ENCODE measurements at places on chromosomes 16 and 17.

DNA sequence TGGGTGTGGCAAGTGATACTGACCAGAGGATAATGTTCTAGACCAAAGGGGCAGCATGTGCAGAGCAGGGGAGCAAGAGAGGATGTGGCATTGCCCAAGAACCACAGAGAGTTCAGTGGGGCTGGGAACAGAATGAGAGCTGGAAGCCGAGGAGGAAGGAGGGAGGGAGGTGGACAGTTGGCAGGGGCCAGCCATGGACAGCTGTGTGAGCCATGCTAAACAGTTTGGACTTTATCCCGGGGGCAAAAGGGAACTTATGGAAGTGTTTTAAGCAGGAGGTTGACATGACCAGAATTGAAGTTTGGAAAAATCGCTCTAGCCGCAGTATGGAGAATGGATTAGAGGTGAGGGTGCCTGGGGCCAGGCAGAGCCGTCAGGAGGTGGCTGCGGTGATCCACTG is 29.4 kb upstream of the TMEM132E start:
- DNase-seq, result no peak

- DNase-seq, result no peak
Measured at GRCh38 chr16:77344341-77344740, 90.5 kb downstream of the ADAMTS18 start.

DNA sequence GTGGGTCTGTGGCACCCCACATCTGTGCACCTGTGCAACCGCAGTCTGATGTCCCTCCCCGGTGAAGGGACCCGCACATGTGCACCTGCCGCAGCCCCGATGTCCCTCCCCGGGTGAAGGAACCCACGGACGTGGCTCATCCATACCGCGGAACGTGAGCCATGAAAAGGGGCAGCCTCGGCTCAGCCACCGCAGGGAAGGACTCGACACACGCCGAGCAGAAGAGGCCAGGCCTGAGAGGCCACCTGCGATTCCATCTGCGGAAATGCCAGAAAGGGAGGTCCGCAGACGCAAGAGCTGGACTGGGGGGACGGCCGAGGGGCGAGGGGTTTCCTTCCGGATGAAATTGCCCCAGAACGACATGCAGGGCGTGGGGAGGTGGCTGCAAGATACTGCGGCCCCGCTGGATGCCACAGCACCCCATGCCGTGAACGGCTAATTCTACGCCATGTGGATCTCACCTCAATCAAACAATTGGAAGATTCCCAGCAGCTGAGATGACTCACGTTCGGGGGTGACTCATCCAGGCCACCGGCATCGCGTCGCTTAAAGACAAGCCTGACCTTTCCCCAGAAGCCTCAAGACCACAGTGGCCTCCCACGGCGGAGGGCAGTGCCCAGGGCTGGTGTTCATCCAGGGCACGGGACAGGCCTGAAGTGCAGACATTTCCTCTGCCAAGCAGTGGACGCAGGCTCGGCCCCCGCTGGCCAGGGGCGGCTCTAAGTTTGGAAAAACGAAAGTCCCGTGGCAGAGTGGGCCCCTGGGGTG is 21.0 kb downstream of the SOX8 start:
- peak; percentile 92 for DNase-seq

DNA sequence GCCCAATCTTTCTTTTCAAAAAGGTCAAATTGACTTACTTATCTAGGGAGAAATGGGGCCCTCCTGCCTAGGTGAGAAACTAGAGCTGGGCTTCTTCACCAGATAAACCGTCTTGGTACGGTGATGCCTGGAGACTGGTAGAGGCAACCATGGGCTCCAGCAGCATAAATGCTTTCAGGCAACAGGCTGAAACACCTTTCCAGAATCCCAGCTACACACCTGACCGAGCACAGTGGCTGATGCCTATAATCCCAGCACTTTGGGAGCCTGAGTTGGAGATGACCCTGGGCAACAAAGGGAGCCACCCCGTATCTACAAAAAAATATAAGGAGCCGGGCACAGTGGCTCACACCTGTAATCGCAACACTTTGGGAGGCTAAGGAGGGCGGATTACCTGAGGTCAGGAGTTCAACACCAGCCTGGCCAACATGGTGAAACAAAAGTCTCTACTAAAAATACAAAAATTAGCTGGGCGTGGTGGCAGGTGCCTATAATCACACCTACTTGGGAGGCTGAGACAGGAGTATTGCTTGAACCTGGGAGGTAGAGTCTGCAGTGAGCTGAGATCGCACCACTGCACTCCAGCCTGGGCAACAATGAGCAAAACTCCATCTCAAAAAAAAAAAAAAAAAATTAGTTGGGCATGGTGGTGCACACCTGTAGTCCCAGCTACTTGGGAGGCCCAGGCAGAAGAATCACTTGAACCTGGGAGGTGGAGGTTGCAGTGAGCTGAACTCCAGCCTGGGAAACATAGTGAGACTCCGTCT is 8.0 kb downstream of the TRAF4 start:
- no peak for DNase-seq

DNA sequence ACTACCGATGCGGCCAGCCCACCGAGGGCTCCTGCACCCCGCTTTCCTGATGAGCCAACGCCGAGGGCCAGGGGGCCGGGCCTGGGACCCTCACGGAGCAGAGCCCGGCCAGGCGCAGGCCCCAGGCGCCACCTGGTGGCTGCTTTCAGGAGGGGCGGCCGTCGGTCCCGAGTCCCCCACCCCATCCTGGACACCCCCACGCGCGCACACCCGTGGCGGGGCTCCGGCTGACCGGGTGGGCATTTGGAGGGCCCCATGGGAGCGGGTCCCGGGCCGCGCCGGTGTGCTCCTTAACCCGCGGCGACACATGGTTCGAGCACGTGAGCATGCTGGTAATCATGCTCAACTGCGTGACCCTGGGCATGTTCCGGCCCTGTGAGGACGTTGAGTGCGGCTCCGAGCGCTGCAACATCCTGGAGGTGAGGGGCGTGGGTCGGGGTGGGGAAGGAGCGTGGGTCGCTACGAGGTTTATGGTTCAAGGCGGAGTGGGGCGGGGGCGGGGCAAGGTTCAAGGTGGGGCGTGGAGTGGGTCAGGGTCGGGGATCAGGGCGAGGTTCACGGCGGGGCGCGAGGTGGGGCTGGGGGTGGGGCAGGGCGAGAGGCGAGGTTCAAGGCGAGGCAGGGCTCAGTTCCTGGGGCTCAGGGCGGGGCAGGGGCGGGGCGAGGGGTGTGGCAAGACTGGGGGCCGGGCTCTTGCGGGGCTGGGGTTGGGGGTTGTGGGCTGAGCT is 30.2 kb downstream of the TPSG1 start:
- peak; percentile 41 for DNase-seq

DNA sequence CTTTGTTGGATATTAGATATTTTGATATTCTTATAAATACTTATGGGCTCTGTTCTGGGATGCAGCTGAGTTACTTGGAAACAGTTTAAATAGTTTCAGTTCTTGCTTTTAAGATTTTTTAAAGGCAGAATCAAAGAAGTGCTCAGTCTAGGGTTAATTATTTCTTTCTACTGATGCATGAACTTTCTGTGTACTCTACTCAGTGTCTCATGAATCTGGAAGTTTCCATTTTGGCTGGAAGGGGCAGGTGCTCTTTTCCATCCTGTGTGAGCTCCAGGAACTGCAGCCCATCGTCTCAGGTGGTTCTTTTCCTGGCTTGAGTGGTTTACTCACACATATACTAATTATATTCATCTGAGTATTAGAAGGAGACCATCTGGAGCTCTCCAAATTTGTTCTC is 61.1 kb upstream of the CPHXL start:
- DNase-seq, result no peak

DNA sequence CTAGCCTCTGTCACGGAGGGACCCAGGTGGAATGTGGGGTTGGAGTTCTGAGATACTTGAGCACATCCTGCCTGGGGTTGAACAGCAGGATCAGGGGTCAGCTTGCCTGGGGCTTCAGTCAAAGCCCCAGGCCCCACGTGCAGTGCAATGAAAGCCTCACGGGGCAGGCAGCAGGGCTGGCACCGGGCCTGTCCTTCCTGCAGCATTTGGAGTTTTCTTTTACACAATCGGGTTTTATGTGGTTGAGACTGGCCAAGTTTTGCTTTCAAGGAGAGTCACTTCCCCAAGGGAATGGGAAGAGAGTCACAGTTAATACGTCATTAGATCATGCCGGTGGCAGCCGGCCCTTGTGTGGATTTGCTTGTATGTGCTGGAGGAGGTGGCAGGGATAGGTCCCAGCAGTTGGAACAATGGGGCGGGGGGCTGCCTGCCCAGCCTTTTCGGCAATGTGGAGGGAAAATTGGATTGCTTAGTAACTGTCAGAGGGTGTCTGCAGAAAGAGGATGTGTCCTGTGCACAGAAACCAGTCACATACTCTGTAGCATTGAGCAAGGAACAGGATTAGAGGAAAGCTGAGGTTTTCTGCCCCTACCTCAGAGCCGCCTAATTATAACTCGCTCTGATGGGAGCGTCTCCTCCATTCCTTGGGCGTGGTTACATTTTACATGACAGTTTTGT is 4.5 kb downstream of the RMI2 start:
- DNase-seq, result no peak

- DNase-seq, result no peak
Measured at GRCh38 chr17:78144147-78144719, 2.0 kb upstream of the C17orf99 start.

DNA sequence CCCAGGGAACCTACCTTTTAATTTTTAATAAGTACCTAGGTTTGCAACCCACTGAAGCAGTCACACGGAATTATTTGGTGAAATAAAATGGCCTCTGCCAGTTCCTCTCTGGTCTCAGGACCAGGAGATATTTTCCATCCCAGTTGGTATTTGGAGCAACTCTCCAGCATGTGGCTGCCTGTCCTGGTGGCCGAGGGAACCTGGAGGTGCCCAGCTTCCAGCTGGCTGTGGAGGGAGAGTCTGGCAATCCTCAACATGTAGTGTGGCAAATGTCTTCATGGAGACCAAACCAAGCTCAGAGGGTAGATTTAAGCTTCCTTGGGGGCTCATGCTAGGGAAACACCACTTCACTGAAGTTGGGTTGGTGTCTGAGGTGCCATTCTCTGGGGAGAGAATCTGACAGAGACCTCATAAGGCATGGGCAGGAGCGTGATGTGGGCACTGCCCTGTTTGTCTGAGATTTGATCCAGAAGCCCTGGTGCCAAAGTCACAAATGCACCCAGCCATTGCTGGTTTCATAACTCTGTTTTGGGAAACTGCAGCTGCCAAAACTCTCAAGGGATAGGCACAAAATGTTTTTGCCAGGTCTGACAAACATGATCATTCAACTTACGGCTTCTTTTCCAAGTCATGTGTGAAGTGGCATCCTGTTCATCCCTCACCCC is 2.8 kb downstream of the MT1X start:
- no peak for DNase-seq

DNA sequence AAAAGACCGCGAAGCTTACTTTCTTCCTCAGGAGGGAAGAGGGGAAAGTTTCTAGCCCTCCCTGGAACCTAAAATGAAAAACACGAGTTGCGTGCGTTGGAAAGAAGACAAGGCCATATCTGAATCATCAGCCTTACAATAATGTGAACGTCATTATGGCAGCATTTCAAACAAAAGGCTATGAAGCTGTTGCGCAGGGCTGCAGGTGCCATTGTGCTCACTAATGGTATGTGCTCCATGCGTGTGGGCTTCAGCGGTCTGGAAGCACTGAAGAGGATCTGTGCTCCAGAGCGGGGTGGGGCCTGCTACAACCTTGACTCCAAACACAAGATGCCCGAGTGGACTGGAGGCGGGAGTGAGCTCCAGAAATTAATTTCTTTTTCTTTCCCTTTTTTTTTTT is 12.1 kb upstream of the CYB5B start:
- DNase-seq, result no peak

GRCh38 chr16:57446531-57447185 is 527 bp downstream of the CIAPIN1 start:
- DNase-seq, result peak; percentile 55

DNA sequence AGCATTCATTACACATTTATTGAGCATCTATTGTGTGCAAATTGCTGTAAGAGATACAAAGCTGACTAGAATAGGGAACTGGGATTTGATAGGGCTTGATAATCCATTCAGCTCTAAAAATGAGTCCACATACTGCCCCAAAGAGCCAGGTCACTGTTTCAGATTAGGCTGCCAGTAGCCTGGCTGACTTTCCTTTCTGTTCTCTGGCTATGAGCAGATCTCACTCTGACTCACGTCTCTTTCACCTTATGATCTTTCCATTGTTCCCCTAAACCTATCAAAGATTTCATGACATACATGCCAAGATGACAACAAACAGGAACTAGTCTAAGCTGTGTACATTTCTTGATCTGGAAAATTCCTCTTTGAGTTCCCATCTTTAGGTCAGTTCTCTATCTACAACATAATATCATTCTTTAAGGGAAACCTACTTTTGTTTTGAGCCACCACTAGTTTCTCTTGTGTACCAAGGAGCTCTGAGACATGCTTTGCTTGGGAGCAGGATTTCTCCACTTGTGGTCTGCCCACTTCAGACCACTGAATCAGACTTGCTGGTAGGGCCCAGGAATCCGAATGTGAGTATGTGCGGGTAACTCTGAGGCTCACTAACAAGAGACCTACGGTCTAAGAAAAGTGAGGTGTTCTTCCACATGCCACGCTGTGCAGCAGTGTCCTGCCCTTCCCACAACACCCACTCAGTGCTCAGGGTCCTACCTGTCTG is 40.9 kb upstream of the ICAM2 start:
- peak; percentile 41 for DNase-seq

DNA sequence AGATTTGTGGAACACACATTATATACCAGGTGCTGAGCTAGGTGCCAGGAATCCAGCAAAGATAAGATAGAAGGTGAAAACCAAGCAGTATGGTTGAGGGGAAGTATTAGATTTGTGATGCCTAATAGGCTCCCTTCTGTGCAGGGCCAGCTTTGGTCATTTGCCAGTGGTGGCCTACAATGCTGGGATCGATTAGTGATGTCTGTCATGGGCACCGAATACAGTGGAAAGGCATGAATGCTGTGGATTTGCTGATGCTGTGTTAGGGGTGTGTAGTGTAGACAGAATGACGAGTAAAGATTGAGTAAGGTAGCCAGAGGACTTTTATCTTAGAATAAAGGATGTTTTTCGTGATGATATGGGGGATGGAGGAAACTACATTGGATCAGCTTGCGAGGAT is 48.9 kb downstream of the SNX29 start:
- no peak for DNase-seq

GRCh38 chr16:27721531-27722181 is 171.7 kb downstream of the KATNIP start:
- DNase-seq, result no peak

DNA sequence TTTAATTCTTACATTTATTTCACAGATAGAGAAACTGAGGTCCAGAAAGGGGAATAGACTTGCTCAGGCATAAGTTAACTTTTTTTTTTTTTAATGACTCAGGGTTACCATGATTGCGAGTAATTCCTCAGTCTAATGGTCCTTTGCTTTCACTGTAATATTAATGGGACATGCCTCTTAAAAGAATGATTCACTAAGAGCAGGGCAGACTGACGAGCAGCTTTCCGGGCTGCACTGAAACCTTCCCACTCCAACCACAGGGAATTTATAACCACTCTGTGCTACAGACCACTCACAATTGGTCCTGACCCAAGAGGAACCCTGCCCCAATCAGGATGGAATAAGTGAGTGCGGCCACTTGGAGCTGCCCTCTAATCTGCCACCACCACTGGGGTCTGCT is 5.7 kb downstream of the HOXB2 start:
- DNase-seq, result no peak
